T-helper 22 cell (primary cell): ENCODE measurements at places on chromosomes 12 and 14.

DNA sequence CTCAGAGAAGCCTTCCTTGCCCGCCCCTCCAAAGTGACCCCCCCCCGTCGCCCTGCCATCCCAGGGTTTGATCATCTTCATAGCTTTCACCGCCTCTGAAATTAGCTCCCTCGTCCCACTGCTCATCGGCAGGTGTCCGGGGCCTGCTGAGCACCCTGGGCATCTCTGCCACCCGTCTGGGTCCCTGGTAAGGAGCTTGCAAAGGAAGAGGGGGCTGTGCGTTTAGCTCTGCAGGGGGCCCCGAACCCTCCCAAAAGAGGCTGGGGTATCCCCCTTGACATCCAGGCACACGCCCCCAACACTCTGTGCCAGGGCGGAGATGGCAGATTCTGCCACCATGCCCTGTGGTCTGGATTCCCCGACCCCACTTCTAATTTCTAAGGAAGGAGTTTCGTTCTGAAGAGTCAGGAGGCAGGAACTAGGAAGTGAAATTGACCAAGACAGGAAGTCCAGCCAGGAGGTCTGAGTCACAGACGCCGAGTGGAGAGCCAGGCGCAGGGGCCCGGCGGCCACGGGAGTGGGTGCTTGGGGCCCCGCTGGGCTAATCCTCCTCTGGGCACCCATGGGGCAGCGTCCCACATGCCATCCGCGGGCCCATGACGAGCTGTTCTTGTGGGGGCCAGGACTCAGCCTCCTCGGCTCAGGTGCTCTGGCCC, 95.7 kb downstream of the RFLNA start:
- no peak for DNase-seq

- DNase-seq = no peak
These were observed 31.8 kb upstream of the COX6A1 start for GRCh38 chr12:120406069-120406468.

- no peak for DNase-seq
These were observed 110.4 kb downstream of the SLC6A15 start for GRCh38 chr12:84802161-84802560.

DNA sequence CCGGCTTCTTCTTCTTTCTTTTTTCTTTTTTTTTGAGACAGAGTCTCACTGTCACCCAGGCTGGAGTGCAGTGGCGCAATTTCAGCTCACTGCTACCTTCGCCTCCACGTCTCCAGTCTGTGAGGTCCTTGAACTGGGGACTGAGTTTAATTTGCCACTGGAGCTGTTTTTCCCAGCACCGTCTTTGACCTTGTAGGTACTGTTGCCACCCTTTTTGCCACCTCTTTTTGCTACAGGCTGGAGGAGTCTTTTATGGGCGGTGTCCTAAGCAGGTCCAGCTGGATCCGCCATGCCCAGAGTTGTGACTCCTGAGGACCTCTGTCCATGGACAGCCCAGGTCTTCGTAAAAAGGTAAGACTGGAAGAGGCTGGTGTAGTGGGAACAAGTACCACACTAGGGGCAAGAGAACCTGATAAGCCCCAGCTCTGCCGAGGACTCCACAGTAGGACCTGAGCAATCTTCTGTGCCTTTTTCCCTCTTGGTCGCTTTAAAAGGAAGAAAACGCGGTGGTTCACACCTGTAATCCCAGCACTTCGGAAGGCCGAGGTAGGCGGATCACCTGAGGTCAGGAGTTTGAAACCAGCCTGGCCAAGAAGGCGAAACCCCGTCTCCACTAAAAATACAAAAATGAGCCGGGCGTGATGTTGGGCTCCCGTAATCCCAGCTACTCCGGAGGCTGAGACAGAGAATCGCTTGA, 946 bp downstream of the RNU4-2 start:
- no peak for DNase-seq

- no peak for DNase-seq
These were observed 25.2 kb downstream of the SRGAP1 start for GRCh38 chr12:63869656-63870055.

DNA sequence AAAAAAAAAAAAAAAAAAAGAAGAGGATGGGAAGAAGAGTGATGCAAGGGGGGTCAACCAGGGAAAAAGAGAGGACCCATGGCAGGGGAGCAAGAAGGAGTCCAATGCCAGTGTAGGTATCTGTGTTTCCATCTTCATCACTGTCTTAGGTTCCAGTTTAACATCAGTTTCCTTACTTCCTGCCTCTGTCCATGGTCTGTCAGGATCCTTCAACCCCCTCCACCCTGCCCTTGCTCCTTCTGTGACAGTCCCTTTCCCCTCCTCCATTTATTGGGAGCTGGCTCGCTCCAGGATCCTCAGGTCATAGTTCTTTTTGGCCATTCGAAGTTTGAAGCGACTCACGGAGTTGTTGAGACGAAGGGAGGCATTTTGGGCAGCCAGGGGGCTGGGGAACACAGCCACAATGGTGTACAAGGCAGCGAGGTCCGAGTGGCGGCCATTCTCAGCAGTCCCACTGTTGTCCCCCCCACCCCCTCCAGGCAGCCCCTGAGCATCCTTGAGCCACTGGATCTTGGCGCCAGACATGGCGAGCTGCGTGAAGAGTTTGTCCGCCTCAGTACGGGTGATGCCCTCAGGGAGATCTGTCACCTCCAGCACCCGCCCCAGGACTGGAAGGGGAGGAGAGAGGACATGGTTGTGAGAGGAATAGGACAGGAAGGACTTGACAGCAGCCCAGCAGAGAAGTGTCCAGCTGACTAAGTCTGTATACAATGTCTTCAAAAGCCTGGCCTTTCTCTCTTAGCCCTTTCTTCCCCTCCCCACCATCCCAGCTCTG, 3.7 kb upstream of the STAC3 start:
- DNase-seq = no peak

GRCh38 chr12:124544311-124544970, 23.0 kb downstream of the NCOR2 start:
- no peak for DNase-seq

DNA sequence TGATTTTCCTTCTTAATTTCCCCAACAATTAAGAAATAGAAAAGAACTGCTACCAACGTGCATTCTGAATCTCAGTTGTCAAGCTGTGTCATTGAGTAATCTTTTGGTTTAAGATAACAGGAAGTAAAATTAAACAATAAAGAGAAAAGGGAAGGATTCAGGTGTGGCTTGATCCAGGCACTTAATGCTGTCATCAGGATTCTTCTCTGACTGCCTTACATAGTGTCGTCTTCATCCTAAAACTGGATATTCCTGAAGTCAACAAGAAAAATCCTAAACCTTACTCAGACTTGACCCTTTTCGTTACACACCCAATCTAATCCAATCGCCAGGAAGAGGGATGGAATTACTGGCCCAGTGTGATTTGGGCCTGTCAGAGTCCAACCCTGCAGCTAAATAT, 443.8 kb downstream of the MED13L start:
- no peak for DNase-seq

DNA sequence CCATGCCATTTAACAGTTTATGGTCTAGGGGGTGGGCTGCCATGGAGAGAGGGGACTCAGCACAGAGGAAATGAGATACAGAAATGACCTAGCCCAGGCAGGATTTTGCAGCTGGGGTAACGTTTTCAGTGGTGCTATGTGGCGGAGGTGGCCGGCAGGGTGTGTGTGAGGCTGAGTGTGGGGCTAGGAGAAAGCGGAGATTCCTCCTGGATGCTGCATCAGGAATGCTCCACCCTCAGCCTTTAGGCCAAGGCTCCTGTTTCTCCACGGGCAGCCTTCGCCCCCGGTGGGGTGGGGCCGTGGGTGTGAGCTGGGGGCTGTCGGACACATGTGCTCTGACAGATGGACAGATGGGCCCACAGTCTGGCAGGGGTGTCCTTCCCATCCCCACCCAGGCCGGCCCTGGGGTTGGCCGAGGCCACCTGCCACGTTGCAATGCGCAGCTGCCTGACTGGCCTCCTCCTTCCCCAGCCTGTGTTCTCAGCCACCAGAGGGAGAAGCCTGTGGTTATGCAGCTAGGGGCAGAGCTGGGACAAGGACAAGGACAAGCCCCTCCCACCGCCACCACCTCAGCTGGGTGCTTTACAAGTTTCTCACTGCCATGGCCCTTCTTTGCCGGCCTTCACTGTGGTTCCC, 44.3 kb downstream of the TEAD4 start:
- no peak for DNase-seq

- no peak for DNase-seq
These were observed 780 bp upstream of the MYO1H start for GRCh38 chr12:109346920-109347319.

DNA sequence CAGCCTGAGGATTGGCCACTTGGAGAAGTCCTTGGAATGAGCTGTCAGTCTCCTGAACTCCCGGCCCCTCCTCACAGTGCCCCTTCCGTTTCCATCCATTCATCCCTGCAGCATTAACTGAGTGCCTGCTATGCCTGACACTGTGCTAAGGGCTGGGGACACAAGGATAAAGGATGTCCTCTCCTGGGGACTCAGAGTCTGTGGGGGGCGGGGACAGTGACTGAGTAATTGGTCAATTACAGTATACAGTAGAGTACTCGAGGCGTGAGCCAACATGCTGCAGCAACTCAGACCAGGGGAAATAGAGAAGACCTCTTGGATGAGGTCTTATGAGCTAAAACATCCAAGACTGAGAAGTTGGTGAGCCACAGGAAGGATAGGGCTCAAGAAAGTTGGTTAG, 43.4 kb upstream of the PWP1 start:
- no peak for DNase-seq

DNA sequence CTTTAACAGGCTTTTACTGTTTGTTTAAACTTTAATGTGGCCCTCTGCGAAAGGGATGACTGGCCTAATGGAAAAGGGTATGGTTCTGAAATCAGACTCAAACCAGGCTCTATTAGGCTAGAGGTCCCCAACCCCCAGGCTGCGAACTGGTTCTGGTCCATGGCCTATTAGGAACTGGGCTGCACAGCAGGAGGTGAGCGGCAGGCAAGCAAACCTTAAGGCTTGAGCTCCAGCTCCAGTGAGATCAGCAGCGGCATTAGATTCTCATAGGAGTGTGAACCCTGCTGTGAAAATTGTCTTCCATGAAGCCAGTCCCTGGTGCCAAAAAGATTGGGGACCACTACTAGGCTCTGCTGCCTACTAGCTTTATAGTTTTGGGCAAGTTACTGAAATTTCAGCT, 11.1 kb downstream of the GALNT4 start:
- no peak for DNase-seq

DNA sequence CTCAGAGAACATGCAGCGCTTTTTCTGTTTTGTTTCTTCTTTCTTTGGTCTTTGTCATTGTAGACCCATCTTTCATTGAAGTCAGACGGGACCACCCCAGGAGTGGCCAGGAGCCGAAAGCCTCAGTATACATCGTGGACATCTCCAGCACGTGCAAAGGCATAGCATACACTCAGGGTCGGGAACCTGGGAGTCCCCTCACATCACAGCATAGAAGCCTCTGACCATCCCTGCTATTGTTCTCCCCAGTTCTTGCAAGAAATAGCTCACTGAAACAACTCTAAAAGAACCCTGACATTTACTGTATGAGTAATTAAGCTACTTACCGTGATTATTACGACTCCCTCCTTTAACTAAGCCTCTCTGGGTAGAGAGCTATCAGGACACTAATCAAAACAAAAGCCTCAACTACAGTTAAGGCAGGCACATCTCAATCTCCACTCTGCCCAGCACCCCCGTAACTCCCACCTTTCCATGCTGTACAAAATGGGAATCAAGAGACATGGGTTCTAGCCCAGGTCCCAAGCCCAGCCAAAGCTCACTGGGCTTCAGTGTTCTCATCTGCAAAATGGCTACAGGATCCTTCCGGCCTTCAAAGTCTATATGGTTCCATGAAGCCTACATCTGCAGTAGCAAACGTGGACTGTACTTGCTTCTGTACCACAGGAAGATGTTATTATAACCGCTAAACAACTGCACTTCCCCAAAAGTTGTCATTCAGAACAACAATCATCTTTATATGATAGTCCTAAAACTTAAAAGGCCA, 6.7 kb downstream of the CCDC88C start:
- DNase-seq = no peak

- DNase-seq = peak; percentile 24
These were observed 4.6 kb downstream of the AP1G2 start for GRCh38 chr14:23562822-23563472.

DNA sequence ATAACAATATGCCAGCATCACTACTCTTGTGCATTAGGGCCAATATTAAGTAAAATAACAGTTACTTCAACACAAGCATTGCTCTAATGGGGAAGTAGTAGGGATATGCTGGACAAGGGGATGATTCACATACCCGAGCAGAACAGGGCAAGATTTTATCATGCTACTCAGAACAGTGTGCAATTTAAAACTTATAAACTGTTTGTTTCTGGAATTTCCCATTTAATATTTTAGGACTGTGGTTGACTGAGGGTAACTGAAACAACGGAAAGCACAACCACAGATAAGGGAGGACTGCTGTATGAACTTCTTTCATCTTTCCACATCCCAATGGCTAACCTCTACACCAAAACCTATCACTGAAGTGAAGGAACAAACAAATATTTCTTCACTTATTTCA, 36.8 kb downstream of the SARNP start:
- DNase-seq = no peak

- DNase-seq = no peak
These were observed 914 bp upstream of the PACS2 start for GRCh38 chr14:105313381-105314286.

DNA sequence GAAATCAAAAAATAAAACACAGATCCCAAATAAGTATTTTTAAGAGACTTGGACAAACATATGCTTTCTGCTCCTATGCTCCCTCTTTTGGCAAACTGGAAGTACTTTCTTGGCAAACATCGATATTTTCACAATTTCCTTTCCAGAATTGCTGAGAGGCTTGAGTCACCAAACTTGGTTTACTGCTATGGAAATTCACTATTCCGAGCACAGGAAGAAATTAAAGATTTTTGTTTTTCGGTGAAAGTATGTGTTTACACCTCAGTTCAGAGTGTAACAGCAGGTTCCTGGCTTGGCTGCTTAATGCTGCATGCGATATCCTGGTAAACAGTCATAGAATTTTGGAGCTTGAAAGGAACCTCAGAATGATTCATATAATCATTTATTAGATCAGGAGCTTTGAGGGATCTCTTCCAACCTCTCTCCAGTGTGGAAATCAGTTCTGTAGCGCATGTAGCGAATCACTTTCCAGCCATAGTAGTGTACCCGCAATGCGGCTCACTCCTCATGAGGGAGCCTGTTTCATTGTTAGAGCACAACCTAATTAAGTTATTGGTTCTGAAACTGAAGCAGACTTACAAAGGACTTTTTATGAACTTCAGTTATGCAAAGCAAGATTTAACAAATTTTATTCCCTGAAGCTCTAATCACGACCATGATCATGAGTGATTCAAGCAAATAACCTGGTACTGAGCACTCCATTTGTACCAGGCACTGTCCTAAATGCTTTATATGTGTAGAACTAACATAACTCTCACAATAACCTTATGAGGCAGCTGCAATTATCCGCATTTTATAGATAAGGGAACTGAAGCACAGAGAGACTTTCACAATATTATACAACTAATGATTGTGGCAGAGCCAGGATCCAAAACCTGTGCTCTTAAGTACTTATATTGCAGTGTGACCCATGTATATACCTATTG, 56.4 kb upstream of the ATP2A2 start:
- DNase-seq = no peak

GRCh38 chr12:64500394-64500793, 48.5 kb downstream of the TBK1 start:
- no peak for DNase-seq

DNA sequence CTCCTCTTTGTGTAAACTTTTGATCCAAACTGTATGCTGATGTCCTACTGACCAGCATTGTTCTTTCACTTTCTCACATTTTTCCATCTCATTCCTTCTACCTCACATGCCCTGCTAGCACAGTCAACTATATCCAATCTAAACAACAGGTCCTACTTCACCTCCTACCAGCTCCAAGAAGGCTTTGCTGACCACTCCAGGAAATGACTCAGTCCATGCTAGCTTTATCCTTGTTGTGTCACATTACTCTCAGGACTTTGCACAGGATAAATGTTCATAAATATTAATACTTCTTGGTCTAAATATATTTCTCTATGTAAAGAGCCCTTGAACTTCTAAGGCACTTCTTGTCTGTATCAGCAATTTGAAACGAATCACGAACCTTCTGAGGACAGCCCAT, 64.9 kb upstream of the PCED1B start:
- DNase-seq = no peak
